Activated naive CD8-positive, alpha-beta T cell treated with anti-CD3 and anti-CD28 coated beads, Interleukin-2, amount 10 ng/mL, durations not matched to agents 7 days and 5 days (primary cell): ENCODE measurements at places on chromosomes 16 and 17.

- DNase-seq, result no peak
- H3K27ac ChIP-seq, result no peak overlapping the region
- no peaks in the 10 kb centered on the region for H3K27me3 ChIP-seq
- H3K36me3 ChIP-seq, result peaks cover 2% of the 10 kb centered on the region
These were observed 28.6 kb downstream of the MYO18A start for GRCh38 chr17:29151567-29151966.

DNA sequence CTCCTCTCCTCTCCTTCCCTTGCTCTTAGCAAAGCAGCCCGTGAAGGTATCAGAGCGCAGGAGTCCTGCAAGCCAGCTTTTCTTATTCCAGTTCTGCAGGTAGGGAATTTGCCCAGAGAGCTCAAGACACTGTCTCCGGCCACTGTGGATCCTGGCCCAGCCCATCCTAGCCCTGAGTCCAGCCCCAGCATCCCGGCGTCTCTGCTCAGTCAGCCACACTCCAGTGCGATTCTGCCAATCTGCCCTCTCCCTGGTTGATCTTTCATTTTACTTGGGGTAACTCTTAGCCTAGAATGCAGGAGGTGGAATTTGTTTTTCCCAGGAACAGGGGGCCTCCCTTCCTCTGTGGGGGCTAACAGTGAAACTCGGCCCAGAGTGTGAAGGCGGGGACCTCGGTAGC is 176.9 kb upstream of the GSE1 start:
- H3K27me3 ChIP-seq, result no peaks in the 10 kb centered on the region
- H3K36me3 ChIP-seq, result no peaks in the 10 kb centered on the region
- H3K4me1 ChIP-seq, result no peaks in the 10 kb centered on the region

DNA sequence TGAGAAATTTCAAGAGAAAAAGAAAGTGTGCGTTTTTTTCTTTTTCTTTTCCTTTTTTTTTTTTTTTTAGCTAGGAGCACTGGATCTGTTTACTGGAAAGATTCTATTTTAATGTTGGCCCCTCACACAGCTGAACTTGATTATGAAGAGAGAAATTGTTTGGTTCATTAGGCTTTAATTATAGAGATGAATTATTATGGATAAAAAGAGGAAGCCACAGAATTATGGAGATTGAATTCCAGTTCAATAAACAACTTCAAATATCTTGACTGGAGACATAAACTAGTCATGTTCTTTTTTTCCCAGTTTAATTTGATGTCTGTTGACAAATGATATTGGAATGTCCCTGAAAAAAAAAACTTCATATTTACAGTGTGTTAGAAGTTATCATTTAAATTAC is 152.0 kb upstream of the HS3ST3A1 start:
- no peaks in the 10 kb centered on the region for H3K36me3 ChIP-seq
- DNase-seq, result no peak
- no peak overlapping the region for H3K27ac ChIP-seq
- peaks cover 3% of the 10 kb centered on the region for H3K27me3 ChIP-seq
- H3K4me3 ChIP-seq, result no peak overlapping the region

DNA sequence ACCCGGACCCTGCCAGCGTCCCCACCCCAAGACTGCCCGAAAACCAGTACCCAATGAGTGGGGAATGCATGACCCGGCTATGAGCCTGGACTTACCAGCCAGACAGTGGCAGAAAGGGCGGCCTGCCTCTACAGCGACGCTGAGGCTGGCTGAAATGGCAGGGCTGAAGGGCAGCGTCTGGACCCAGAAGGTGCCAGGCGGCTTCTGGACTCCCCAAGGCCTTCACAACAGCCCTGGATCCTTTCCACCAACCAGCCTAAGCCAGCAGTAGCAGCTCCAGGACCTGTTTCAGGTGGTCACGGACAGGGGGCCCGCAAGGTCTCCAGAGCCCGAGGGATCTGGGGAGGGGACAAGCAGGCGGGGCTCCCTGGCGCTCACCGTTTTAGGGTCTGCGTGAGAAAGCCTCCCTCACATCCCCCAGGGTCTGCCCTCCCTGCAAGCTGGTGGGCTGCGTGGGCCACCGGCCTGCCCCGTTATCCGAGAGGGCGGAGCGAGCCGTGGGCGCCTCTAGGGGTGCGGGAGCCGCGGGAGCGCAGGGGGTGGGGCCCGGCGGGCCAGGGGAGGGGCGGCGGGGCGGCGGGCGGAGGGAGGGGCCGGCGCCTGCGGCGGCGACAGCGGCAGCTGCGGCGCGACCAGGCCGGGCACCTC is at the start of gene RIPOR1:
Gene RIPOR1 (plus strand): TSS at position 608 of the 648 bp plus-strand sequence. CDS start 9,618 bp downstream, outside the sequence.
- peaks cover 10% of the 10 kb centered on the region for H3K4me1 ChIP-seq
- peak within 1 kb of the TSS; percentile 72 for H3K4me3 ChIP-seq
- DNase-seq, result peak; percentile 57
- peaks cover 48% of the 10 kb centered on the region for H3K27me3 ChIP-seq
- no peak within 1 kb of the TSS for H3K27ac ChIP-seq
- no peaks in the 10 kb centered on the region for H3K36me3 ChIP-seq

DNA sequence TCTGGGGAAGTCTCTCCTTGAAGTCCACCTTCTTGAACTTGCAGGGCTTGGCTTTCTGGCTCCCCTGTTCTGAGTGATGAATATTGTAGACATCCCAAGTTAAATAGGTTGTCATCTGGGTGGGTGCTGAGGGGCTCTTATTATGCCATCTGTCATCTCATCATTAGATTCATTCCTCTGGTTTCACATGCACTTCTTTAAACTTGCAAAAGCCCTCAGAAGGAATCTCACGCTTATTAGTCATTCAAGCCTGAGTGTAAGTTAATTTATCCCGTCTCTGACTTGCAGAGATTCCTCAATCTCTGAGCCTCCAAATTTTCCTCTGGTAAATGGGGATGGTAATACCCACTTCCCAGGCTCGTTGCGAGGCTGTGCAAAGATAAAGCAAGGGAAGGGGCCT is 5.7 kb downstream of the MGAT5B start:
- no peak overlapping the region for H3K27ac ChIP-seq
- no peak overlapping the region for H3K4me3 ChIP-seq
- peaks cover 6% of the 10 kb centered on the region for H3K4me1 ChIP-seq
- no peaks in the 10 kb centered on the region for H3K36me3 ChIP-seq
- no peak for DNase-seq

- peaks cover 2% of the 10 kb centered on the region for H3K36me3 ChIP-seq
- peak overlapping the region; percentile 83 for H3K27ac ChIP-seq
- H3K4me3 ChIP-seq, result peak overlapping the region; percentile 92
- H3K4me1 ChIP-seq, result peaks cover 23% of the 10 kb centered on the region
These were observed 607 bp downstream of the KATNIP start for GRCh38 chr16:27550582-27550920.

DNA sequence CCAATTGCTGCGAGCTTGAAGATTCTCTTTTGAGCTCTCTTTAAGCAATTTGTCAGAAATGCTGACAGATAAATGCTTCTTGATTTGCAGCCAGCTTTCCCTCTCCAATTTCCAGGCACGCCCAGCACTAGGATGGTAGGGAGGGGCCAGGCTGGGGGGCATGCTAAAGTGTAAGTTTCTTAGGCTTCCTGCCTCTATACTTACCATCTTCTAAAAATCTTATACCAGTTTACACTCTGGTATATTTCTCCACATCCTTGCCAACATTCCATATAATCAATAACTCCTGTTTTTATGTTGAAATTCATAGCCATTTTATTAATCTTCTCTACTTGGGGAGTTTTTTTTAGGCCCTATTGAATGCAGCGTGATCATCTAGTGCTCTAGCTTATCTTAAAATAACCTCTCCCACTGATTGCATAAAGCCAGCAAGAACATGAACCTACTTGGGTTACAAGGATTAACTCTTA is 17.5 kb downstream of the ACSF2 start:
- no peaks in the 10 kb centered on the region for H3K36me3 ChIP-seq
- H3K27me3 ChIP-seq, result no peaks in the 10 kb centered on the region
- H3K27ac ChIP-seq, result no peak overlapping the region
- no peak overlapping the region for H3K4me3 ChIP-seq

DNA sequence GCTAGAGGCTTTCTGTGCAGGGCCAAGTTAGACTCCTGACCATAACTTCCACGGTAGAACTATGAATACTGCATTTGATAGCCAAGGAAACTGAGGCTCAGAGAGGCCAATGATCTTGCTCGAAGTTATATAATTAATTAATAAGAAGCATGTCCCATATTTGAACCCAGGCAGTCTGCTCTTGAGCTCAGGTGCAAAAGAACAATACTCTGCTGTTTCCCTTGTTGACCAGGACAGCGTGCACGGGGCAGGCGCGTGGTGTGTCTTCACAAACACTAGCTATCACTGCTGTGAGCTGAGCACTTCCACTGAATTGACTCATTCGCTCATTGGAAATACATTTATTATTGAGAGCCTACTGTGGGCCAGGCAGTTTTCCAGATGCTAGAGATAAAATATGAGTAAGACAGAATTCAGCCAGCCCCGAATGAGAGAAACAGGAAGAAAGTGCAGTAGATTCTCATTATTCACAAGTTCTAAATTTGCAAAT is 1.6 kb downstream of the CHD9 start:
- no peak overlapping the region for H3K27ac ChIP-seq
- H3K36me3 ChIP-seq, result peaks cover 4% of the 10 kb centered on the region
- H3K4me3 ChIP-seq, result no peak overlapping the region
- no peak for DNase-seq
- H3K27me3 ChIP-seq, result no peaks in the 10 kb centered on the region

GRCh38 chr17:45425125-45425983 is 7.3 kb downstream of the ARHGAP27 start:
- peaks cover 22% of the 10 kb centered on the region for H3K4me1 ChIP-seq
- DNase-seq, result no peak
- H3K36me3 ChIP-seq, result peaks cover 19% of the 10 kb centered on the region
- H3K27me3 ChIP-seq, result no peaks in the 10 kb centered on the region
- no peak overlapping the region for H3K27ac ChIP-seq
- no peak overlapping the region for H3K4me3 ChIP-seq

DNA sequence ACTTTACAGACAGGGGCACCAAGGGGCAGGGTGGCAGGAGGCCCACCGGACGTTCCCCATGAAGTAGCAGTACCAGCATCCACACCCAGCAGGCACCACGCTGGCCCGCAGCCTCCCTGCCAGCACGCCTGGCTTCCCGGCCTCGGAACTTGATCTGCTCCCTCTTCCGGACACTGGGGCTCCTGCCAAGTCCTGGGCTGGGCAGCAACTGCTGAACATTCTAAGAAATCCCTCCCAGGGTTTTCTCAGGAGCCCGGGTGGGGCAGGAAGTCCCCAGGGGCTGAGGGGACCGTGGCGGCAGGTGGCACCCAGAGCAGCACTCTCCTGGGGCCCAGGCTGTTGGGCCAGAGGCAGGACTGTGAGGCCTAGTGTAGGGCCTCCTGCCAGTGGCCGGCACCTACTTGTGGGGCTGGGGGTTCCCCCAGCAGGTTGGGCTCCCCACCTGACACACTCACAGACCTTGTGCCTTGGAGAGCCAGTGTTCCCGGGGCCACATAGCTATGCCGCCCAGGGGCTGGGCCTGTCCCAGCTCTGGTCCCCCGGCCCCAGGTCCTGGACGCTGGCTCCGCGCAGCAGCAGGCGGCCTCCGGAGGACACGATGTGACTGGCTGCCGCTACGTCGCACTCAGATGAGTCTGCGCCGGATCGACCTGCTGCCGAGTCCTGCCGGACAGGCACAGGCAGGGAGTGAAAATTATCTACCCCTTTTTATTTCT is 86.2 kb upstream of the CBX4 start:
- peaks cover 21% of the 10 kb centered on the region for H3K27me3 ChIP-seq
- peak overlapping the region; percentile 51 for H3K27ac ChIP-seq
- peaks cover 22% of the 10 kb centered on the region for H3K4me1 ChIP-seq
- peak overlapping the region; percentile 39 for H3K4me3 ChIP-seq
- no peak for DNase-seq

- H3K4me3 ChIP-seq, result no peak overlapping the region
- DNase-seq, result no peak
- H3K36me3 ChIP-seq, result peaks cover 24% of the 10 kb centered on the region
- H3K27me3 ChIP-seq, result no peaks in the 10 kb centered on the region
These were observed 9.7 kb downstream of the NMT1 start for GRCh38 chr17:45070809-45071208.

DNA sequence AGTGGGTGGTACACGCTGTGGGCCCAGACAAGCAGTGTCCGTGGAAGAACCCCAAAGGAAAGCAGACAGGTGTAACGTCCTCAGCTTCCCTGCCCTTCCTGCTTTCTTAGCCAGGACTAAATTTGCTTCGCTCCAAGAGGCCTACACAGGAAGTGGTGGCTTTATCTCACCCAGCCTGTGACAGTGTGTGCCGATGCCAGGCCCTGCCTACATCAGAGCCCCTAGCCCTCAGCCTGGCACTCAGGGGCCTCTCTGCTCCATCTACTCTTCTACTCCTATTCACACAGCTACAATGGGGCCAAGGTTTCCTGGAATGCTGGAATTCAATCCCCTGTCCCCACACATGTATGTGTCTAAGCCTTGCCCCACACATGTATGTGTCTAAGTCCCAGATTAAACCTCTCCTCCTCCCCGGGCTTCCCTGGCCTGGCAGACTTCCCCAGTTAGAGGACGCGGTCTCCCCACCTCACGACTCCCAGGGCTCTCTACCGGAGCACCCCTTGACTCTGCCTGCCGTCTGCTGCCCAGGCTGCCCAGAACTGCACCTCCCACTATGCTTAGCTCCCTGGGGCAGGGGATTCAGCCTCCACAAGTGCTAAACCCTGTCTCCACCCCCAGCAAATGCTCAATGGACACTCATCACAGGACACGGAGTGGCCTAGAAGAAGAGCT is 8.2 kb downstream of the PGAP3 start:
- H3K4me1 ChIP-seq, result peaks cover 43% of the 10 kb centered on the region
- peak; percentile 56 for DNase-seq
- peak overlapping the region; percentile 60 for H3K4me3 ChIP-seq
- peak overlapping the region; percentile 94 for H3K27ac ChIP-seq

- H3K27me3 ChIP-seq, result no peaks in the 10 kb centered on the region
- peak overlapping the region; percentile 89 for H3K4me3 ChIP-seq
- H3K36me3 ChIP-seq, result peaks cover 6% of the 10 kb centered on the region
- H3K27ac ChIP-seq, result peak overlapping the region; percentile 83
- H3K4me1 ChIP-seq, result peaks cover 23% of the 10 kb centered on the region
- DNase-seq, result no peak
These were observed 1.2 kb downstream of the ZNF500 start for GRCh38 chr16:4765511-4766474.

DNA sequence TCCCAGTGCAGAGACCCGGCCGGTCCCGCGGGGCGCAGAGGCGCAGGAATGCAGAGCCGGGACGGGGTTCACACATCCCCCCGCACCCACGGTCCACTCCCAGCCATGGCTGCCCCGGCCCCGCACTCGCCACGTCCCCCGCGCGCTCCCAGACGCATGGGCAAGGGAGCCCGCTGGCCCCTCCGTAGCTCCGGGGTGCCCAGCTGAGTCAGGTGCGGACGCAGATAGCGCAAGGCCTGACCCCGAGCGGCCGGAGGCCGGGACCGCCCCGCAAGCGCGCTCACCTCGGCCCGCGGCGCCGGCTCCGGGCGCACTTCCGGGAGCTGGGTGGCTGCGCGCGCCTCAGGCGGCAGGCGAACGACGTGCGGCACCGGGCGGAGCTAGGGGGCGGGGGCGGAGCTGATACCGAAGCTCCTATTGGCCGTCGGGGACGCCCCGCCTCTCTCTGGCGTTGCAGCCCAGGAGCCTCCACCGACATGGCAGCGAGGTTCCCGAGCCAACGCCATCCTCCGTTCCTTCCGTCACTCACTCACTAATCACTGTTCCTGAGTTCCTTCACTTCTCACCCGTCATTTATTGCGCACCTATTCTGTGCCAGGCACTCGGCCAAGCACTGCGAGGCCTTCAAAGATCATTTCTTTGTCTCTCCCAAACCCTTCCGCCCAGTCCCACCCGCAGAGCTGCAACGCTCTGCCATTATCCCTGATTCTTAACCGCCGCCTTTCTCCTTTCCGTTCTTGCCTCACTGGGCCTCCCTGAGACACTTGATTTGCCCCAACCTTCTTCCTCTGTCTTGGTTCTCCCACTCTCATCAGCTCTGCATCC is at the start of gene ZNF18:
Gene ZNF18 (minus strand): TSS at position 329 of the 825 bp plus-strand sequence. CDS start 4,646 bp downstream, outside the sequence.
- peak; percentile 96 for DNase-seq
- H3K27me3 ChIP-seq, result peaks cover 4% of the 10 kb centered on the region
- peak within 1 kb of the TSS; percentile 100 for H3K4me3 ChIP-seq

GRCh38 chr16:23855010-23855409 is 19.2 kb downstream of the PRKCB start:
- H3K27ac ChIP-seq, result no peak overlapping the region
- peaks cover 45% of the 10 kb centered on the region for H3K36me3 ChIP-seq
